Posterior cingulate gyrus (tissue), 11 donors: ENCODE measurements at places on chromosomes 2 and 18.

- no peak for DNase-seq
These were observed 247.6 kb downstream of the TNS1 start for GRCh38 chr2:217755027-217755745.

DNA sequence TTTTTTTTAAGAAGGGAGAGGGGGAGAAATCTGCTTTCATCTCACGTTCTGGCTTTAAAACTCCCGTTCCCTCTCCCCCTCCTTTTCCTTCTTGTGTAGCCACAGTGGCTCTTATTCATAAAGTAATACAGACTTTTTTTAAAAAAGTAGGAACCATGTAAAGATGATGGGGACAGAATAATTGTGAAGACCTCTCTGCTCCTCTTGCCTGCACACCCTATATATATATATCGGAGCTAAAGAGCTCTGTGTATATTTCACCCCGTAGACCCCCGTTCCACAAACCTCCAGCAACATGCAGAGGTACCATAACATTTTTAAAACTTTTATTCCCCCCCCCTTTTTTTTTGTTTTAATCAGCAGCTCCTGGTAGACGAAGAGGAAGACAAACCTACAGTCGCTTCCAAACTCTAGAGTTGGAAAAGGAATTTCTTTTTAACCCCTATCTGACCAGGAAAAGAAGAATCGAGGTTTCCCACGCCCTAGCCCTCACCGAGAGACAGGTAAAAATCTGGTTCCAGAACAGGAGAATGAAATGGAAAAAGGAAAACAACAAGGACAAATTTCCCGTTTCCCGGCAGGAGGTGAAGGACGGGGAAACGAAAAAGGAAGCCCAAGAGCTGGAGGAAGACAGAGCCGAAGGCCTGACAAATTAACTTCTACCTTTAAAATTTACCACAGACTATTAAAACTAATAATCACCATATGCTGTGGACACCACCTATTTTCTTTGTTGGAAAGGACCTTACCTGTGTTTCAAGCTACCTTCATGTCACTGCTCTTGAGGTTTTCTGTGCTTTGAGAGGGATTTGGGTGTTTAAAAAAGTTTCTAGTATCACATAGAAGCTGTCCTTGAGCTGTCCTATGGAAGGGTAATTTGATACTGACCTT, 1.7 kb downstream of the HOXD8 start:
- no peak for DNase-seq

DNA sequence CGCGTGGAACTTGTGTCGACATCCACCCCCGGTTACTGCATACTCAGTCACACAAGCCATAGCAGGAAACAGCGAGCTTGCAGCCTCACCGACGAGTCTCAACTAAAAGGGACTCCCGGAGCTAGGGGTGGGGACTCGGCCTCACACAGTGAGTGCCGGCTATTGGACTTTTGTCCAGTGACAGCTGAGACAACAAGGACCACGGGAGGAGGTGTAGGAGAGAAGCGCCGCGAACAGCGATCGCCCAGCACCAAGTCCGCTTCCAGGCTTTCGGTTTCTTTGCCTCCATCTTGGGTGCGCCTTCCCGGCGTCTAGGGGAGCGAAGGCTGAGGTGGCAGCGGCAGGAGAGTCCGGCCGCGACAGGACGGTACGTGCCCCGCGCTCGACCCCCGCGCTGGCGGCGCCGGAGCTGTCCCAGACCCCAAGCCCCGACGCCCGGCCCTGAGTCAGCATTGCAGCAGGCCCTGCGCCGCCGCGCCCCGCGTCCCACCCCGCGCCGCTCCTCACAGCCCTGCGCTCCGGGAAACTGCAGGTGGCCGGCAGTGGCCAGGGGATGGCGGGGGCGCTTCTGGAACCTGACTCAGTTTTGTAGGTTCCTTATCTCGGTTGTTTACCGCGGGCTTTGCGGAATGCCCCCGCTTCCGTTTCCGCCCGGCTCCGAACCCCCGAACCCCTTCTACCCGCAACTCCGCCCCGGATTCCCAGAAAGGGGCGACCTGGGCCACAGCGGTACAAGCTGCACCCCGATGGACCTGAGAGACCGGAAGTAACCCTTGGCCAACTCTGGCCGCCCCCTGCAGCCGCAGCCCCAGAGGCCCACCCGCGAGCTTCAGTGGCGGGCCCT, at the start of gene CFLAR:
TSS of gene CFLAR (plus strand) at position 50 of the 844 bp plus-strand sequence. CDS start 13,702 bp downstream, outside the sequence.
- peak; percentile 92 for DNase-seq

- DNase-seq = no peak
These were observed 134.4 kb downstream of the TNS1 start for GRCh38 chr2:217868265-217868892.

DNA sequence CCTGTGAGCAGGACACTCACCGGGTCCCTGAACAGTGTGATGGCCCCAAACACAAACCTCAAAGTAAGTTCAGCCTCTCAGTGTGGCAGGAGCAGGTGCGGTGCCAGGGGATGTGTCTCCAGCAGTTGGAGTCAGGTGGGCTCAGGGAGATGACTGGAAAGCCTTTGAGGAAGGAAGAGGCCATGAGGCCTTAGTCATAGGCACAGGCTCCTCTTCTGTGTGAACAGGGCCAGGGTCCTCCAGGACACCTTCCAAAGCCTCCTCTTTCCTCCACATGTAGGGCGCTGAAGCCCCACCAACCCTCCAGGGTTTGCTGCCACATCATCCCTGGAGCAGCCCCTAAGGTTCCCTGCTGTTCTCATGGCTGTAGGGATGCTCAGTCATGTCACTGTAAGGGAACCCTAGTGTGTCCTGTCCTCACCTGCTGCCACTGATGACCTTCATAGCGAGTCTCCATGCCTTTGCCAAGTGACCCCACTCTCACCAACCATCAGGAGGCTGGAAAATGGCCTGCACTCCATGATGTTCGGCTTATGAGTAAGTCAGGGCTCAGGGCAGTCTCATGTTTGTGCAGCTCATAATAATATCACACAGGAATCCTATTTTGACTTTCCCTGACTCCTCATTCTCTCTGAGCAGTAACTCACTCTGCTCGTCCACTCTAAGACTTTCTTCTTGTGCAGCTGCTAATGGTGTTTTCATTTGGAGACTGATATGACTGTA, 1152.9 kb downstream of the RPIA start:
- no peak for DNase-seq

DNA sequence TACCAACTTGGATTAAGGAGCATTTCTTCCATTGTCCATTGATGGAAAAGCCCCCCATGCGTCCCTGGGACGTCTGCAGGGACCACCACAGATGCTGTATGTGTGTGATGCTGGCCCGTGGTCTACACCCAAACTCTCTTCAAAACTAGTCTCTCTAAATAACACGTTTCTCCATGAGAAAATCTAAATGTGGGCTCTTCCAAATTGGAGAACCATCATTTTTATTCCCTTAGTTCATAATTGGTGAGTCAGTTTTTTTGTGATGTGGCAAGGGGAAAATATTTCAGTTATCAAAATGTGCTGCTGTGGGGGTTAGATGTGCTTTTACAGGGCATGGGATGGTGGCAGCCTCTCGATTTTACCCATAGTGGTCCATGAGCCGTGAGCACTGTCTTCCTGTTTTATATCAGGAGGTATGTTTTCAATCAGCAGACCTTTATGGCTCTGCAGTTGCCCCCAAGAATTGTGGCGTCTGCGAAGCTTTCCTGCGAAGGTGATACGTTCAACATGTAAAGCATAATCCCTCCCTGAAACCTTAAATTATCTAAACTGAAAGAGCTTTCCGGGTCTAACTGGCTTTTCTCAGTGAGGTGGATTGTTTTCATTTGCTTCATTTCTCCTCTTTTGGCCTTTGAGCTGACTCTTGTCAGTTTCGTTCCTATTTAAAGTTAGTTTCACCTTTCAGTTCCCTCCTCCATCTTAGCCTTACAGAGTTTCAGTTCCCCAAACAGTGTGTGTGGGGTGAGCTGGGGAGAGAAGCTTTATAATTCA, 78.4 kb downstream of the SETBP1 start:
- DNase-seq = no peak

- DNase-seq = no peak
These were observed 26.7 kb downstream of the UPP2 start for GRCh38 chr2:158128168-158128973.

- DNase-seq = no peak
These were observed 4.6 kb downstream of the SIX2 start for GRCh38 chr2:45004562-45005191.

DNA sequence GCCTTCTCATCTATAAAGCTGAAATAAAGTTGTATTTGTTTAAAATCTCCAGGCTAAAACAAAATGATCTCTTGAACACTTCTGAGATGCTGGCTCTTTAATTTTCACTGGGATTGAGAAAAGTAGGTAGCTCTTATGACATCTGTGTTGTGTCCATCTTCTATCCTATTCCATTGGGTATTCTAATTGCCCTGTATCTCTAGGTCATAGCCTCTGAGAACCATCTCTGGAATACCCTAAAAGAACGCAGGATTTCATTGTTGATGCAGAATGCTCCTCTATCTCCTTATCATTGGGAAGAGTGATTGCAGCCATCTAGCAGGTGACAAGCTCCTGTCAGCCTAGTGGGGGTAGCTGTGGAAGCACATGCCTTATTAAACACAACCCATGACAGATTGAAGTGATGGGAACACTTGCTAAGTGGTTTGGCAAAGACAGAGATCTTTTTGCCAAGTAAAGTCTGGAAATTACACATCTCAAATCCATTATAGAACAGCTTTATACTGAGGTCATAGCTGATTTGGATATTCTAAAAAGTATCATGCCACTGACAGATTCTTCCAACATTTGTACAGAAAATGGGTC, 178.2 kb downstream of the TDRD15 start:
- DNase-seq = no peak

DNA sequence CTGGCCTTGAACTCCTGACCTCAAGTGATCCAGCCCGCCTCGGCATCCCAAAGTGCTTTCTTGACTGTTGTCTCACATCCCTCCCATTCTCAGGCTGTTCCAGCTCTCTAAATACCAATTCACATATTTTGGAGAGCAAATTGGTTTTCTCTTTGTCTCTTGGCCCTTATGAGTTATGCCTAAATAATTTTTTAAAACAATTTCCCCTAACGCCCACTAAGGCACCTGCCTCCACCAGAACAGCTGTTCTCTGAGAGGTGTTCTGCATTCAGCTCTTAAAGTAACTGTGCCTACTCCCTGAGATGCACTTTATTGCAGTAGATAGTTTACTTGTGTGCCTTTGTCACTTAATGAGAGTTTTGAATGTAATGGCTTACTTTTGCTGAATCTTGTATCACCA, 6.9 kb downstream of the CCDC195 start:
- no peak for DNase-seq

DNA sequence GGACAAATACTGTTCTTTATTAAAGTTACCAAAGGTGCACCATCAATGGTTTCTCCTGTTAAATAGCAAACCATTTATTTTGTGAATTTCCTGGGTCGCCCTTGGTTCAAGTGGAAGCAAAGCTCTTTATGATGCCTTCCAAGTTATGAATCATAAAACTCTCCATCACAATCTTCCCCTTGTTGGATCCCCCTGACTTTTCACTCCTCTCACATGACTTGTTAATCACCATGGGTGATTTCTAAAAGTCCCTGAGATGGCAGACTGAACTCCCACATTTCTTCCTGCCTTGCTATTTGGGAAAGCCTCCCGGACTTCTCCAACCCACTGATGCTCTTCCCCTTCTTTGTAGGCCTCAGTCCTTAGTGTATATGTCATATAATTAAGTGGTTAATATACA, 176.0 kb downstream of the THADA start:
- DNase-seq = no peak

DNA sequence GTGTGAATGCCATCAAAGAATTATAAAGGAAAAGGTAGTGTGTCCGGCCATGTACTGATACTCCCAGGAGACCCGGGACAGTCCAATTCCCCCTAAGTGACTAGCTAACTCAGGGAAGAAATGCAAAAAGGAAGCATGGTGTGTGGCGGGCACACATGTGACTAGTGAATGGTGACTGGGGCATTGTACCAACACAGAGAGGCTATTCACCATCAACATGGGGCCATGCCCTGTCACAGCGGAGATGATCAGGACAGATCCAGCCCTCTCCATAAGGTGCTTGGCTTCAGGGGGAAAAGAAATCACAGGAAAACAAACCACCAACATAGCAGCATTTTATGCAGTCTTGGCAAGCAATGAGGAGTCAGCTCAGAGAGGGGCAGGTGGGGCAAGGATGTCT, 34.3 kb downstream of the FAM168B start:
- no peak for DNase-seq

GRCh38 chr2:230525682-230526081, 109.7 kb downstream of the SP100 start:
- no peak for DNase-seq

DNA sequence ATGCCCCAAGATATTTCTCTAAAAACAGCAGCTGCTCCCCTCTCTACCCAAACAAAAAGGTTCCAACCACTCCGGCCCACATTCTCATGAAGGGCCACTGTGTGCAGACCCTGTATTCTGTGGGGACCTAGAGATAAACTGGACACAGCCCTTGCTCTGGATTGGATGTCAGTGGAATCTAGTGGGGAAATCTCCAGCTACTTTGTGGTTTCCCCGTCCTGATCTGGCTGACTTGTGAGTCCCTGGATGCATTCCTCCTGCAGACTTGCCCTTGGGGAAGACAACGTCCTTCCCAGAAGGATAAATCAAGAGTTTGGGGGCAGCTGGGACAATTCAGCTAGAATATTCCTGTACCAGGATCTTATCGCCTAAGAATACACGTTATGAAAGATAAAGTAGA, 151.1 kb downstream of the FSHR start:
- DNase-seq = no peak

DNA sequence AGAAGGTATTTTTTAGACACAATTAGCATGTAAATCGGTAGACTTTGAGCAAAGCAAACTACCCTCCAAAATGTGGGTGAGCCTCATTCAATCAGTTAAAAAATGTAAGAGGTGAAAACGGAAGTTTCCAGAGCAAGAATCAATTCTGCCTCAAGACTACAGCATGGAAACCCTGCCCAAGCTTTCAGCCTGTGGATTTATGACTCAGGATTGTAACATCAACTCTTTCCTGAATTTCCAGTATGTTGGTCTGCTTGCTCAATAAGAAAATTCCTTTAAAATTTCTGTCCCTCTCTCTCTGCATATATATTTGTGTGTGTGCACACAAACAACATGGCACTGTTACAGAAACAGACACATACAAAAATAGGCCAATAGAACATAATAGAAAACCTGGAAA, 228.6 kb upstream of the DOK6 start:
- no peak for DNase-seq
